ENCODE measurements at places on chromosomes 7 and 10.

GRCh38 chr10:48805411-48805810, 120.7 kb downstream of the WDFY4 start:
- DNase-seq, result no peak

DNA sequence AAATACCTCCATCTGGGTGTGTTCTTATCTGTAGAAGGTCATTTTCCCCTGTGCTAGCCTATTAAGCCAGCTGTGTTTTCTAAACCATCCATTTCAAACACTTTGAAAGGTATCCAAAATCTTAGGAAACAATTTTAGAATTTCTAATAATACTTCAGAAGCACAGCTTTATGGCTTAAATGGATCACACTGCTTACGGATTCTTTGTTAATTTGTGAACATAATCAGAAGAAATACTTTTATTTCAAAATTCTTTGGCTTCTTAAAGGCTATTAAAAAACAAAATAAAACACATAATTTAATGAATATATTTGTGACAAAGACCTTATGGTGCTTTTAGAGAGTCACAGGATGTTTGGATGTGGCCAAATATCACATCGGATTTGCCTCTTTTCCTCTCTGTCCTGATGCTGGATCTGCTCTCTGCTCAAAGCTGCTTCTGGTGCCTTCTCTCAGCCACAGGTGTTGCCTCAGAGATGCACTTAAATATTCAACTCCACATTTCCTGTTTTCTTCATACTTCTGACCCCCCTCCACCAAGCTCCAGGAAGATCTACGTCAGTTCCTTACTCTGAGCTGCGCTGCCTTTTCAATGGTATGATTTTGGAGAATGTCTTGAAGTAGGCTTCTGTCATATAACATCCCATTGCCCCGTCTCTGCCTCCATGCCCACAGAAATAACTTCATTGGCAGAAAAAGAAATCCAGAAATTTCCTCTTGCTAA, 230.6 kb downstream of the MLLT10 start:
- no peak for DNase-seq

DNA sequence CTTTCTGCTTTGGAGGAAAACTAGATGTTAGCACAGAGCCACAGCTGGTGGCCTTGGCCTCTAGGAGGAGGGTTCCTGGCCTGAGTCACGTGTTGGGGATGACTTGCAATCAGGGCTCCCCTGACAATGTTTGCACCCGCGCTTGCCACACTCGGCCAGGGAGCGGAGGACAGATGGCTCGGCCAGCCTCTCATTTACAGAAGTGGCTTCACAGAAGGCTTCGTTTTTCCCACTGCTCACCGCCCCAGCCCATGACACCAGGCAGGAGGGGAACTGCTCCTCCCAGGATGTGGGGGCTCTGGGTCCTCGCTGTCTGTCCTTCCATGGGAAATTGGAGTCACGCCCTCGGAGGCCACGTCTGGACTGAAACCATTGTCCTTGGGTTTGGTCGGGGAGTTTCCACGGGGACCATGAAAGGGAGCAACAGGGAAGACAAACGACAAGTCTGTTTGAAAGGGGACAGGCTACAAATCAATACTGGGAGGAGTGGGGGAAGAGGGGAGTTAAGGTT, 49.6 kb upstream of the UBE3C start:
- no peak for DNase-seq

DNA sequence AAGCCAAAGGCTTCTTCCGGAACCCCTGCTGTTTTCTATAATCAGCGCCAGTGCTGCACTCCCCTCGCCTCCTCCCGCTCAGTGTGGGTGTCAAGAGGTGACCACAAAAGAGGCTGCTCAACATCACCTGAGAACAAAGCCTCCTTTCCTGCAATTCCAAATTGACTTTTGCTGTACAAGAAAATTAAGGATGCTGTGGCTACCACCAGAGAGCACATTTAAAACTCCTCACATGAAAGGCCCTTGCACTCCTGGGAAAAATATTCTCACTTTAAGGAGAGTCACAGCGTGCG, 96.4 kb downstream of the HIPK2 start:
- DNase-seq, result no peak

- DNase-seq, result no peak
These were observed 213.2 kb downstream of the BICC1 start for GRCh38 chr10:58725901-58726300.

GRCh38 chr10:72263613-72264241, 10.0 kb upstream of the DDIT4 start:
- no peak for DNase-seq

GRCh38 chr10:94549221-94549620, 3.6 kb downstream of the HELLS start:
- no peak for DNase-seq

- peak; percentile 17 for DNase-seq
These were observed at the start of gene TLL2 for GRCh38 chr10:96513698-96514561. TSS of gene TLL2 (minus strand) at chr10:96513926. CDS start at chr10:96513685, 241 bp downstream.

GRCh38 chr7:52961084-52961483, 74.3 kb upstream of the POM121L12 start:
- no peak for DNase-seq

GRCh38 chr7:149790146-149790548, 16.8 kb upstream of the ZNF467 start:
- peak; percentile 12 for DNase-seq

DNA sequence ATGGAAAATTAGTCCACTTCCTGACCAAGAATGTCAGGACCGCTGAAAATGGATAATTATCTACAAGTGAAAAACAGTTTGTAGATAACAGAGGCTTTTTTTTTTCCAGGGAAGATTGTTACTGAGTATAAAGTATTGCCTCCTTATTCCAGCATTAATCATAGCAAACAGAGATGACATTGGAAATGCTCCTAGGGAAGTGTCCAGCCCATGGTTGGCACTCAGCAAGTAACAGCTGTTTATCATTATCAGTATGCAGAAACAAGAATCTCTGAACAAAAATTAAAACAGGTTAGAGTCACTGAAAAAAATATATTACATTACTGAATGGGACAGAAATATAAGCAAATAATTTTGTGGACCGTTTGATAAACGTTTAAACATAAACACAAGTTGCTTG, 14.6 kb downstream of the FGL2 start:
- DNase-seq, result no peak

DNA sequence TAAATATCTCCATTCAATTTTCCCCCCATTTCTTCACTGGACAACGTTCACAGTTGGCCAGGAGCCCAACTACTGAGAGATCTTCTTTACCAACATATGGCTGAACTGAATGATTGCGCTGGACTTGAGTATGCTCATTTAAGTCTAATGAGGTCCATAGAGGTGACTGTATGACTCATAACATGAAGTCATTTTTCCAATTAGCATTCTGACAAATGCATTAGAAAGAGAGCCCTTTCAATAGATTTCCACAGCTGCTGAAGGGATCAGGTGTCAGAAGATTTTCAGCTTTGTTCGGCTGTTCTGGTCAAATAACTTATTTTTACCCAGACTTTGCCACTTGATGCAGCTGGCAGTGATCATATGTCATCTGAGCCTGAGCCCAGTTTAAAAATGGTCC, 438.0 kb downstream of the ETV1 start:
- no peak for DNase-seq

DNA sequence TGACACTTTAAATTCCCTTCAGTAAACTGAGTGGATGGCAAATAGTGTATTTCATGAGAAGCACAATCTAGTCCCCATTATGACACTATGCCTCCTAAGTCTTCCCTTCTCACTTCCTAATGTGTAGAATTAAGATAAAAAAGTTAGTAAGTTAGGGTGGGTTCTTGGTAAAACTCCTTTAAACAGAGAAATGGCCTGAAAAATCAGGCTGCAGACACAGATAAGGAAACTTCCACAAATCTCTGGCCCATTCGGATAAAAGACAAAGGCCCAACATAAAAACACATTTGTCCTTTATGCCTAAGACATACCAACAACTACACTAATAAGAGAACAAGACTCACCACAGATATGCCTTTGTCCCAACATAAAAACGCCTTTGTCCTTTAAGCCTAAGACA, 21.5 kb downstream of the AKR1C8 start:
- no peak for DNase-seq

DNA sequence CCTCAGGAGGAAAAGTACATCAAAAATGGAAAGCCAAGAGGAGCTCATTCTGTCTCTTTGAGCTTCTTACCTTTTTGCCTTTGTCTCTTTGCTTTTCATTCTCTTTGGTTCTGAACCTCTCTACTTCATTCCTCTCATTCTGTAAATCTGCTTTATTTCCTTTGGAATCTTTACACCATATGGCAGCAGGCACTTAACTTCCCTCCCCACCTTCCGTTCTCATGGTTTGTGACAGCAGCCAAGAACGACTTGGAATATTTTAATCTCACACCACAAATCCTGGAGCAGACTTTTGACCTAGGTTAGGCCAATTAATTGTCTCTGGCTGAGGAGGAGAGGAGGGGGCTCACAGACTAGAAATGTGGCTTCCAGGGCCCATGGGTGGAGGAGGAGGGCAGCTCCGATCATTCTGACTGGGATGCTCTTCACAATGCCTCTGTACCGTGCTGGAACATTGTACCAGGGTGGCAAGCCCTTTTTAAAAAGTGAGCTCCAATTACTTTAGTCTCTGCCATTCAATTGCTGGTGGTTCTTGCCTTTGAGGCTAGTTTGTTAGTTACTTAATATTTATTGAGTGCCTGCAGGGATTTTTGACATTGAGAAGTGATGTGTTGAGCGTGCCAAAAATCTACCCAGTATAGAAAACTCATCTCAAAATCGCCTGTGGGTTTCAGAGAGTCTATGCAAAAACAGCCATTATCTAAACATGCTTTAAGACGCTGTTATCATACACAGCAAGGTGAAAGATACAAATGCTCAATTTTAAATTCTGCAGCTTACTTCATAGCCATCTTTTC, 386.6 kb downstream of the DPP6 start:
- no peak for DNase-seq

DNA sequence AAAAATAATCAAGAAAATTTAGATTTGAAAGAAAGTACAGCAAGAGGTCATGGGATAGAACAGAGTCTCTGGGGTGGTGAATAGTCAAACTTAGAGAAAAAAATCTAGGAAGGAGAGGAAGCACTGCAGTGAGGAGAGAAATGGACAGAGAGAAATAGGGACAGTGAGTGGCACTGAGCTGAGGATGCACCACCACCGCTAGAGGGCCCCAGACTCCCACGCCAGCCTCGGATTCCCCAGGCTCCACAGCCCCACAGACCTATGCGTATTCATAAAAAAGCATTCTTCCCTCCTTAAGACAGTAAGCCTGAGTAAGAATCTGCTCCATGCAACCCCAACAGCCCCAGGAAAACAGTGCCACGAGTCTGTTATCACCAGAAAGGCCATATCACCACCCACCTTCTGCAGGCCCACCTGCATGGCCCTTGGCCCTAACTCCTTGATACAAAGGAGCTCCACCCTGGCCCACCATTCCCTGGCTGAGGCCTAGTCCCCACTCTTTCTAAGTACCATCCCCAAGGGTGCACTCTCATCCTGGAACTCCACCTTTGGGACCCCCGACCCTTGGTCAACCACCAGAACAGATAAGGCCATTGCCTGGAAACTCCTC, 91.0 kb downstream of the ALOX5 start:
- peak; percentile 73 for DNase-seq

DNA sequence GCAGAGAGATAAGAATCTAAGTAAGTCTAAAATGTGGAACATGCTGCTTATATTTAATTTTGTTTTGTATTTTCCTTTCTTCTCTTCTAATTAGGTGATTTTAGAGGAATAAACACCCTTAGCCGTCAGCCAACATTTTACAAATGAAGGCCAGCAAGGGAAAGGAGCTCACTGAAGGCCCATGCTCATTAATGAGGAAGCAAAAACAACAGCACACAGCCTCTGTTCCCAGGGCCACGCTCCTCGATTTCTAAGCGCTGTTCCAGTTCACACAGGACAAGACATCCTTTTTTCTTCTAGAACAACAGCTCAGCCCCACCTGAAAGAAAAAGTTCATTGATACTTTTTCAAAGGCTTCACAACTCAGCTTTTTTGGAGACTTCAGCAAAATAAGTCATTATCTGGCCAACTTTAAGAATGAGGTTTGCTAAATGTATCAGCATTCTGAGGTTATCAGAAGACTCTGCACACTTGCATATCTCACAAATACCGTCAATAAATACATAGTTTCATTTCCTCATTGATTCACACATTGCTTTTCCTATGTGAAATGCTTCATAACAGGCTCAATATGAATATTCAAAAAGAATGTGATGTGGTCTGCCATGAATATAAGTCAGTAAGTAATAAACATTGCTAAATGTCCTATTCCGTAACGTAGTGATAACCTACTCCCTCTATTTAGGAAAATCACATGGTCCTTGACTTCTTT, 34.8 kb upstream of the SFMBT2 start:
- DNase-seq, result no peak

DNA sequence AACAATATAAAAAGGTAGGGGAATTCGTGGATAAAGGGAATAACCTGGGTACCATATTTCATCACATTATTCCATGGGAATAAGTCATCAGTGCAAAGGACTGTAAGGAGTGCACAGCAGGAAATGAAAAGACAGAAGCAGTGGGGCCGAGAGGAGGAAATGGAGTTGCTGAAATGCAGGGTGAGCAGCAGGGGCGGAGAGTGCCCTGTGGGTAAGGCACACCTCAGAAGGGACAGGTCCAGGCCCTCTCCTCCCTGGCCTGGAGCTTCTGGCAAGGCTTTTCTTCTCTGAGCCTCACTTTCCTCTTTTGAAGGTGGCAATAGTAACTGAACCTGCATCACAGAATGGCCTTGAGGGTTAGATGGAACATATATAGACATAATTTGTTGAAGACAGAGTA, 26.2 kb downstream of the IKZF1 start:
- no peak for DNase-seq

GRCh38 chr10:22959292-22959691, 31.4 kb downstream of the ARMC3 start:
- DNase-seq, result no peak

DNA sequence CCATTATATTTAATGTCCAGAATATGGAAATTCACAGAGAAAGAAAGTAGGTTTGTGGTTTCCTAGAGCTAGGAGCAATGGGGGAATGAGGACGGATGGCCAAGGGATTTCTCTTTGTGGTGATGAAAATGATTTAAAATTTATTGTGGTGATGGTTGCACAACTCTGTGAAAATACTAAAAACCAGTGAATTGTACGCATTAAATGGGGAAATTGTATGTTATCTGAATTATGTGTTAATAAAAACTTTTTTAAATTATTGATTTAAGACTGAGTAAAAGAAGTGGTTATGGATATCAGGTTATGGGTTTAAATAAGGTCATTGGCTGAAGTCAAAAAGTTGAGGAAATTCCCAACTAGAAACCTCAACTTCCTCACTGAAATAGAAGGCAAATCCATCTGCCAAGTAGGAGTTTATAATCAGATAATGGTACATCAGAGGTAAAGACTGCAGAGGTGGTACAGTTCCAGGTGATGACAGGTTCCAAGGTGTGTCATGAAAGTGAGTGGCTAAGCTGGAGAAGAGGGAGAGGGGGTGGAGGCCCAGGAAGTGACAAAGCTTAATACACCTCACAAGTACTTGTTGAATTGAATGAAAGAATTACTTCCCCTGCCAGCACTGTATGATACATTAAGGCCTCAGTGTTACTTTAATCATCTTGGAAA, 68.9 kb upstream of the CCDC71L start:
- peak; percentile 12 for DNase-seq
